ENCODE measurements at places on chromosomes 16 and 17.

- DNase-seq: no peak
Measured at GRCh38 chr16:81014672-81015071, 7.7 kb downstream of the CENPN start.

- DNase-seq: no peak
Measured at GRCh38 chr17:49742166-49742638, 21.7 kb downstream of the FAM117A start.

DNA sequence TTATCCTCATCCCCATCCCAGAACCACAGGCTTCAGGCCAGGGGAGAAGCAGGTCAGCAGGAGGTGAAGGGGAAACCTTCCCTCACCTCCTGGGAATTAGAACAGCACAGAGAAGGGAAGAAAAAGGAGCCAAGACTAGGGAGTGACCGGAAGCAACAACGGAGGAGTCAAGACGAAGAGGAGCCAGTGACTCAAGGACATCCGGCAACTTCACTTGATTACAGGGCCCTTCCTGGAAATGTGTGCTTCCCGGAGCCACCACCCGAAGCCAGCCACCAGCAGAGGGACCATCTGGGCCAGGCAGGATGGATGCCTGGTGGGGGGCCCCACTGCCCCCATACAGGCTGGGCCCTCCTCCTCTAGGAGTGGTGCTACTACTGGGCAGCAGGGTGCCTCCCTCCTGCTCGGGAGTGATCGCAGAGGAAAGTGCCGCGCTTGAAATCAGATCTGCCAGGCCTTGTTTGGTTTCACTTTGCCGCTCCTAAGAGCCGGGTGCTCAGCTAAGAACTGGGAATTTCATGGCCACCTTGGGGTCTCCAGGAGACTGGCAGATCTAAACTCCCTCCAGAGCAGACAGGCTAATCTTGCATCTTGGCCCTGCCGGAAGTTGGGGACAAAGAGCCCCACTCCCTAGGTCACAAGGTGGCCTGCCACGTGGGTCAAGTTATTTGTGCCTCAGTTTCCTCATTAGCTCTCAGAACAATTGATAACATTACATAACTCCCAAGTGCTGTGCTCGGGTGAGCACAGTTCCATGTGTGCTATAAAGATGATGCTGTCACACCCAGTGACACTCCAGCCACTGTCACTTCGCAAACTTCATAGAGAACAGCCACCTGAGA lies 6.6 kb downstream of the CDC42EP4 start:
- no peak for DNase-seq

- DNase-seq: peak; percentile 31
Measured at GRCh38 chr16:6643080-6643686, 689.5 kb upstream of the RBFOX1 start.

DNA sequence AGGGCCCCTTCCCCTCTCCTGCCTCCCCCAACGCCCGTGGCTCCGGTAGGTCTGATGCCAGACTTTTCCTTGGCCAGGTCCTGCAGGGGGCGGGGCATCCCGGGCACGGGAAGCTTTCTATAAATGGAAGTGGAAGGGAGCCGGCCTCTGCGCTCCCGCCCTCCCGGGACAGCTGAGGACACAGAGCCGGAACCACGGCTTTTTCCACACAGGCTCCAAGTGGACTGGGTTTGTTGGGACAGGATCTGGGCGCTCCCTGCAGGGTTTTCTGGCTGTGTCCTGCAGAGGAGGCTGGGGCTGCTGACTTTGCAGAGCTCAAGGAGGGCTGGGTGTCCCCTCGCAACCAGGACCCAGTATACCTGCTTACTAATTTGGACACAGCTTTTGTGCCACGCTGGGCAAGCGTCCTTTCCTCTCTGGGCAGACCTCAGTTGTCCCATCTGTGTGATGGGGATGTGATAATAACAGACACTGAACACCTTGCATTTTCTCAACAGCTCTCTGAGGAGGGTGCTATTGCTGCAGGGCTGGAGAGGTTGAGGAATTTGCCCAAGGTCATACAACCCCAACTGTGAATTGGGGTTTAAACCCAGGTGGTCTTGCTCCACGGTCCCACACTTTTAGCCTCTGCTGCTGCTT lies 1.8 kb downstream of the TNS4 start:
- DNase-seq: no peak

All from activated naive CD4-positive, alpha-beta T cell treated with Interleukin-2 at 50 U/mL for 16 hours (primary cell).